ENCODE measurements at places on chromosomes 7 and 10.

DNA sequence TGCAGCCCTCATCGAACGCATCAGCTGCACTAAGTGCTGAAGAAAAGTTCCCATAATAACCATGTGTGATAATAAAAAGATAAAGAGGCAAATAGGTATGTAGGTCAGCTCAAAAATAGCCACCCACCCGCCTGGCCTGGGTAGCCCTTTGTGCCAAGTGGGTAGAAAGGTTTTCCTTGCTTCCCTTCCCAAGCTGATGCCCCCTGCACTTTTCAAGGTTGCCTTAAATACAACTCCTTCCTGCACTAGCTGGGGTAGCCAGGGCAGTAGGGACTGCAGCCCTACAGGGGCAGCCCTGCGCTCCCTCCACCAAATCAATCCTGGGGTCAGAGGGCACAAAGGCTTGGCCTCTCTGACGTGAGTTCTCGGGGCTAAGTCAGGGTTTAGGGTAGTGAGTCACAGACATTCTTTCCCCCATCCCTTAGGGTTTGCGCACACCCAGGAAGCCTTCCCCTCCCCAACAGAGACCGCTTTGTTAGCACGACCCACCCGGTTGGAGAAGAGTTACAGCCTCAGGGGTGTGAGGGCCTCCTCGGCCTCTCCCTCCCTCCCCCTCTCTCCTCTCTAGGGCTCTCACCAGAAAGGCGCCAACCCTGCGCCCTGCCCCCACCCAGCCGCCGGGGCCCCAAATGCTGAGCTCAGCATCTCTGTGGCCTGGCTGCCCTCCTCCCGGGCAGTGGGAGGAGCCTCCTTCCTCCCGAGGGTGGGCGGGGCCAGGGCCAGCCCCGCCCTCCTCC is 13.3 kb upstream of the DDIT4 start:
- H3K4me1 ChIP-seq, result peaks cover 33% of the 10 kb centered on the region
- peak overlapping the region; percentile 83 for H3K4me3 ChIP-seq
- H3K27ac ChIP-seq, result peak overlapping the region; percentile 98
- peaks cover 2% of the 10 kb centered on the region for H3K27me3 ChIP-seq
- no peaks in the 10 kb centered on the region for H3K36me3 ChIP-seq

GRCh38 chr7:74092321-74092963 is 8.8 kb downstream of the LIMK1 start:
- peaks cover 16% of the 10 kb centered on the region for H3K4me1 ChIP-seq
- peaks cover 11% of the 10 kb centered on the region for H3K27me3 ChIP-seq
- H3K4me3 ChIP-seq, result peak overlapping the region; percentile 78
- peak; percentile 98 for DNase-seq
- peak overlapping the region; percentile 96 for H3K27ac ChIP-seq

DNA sequence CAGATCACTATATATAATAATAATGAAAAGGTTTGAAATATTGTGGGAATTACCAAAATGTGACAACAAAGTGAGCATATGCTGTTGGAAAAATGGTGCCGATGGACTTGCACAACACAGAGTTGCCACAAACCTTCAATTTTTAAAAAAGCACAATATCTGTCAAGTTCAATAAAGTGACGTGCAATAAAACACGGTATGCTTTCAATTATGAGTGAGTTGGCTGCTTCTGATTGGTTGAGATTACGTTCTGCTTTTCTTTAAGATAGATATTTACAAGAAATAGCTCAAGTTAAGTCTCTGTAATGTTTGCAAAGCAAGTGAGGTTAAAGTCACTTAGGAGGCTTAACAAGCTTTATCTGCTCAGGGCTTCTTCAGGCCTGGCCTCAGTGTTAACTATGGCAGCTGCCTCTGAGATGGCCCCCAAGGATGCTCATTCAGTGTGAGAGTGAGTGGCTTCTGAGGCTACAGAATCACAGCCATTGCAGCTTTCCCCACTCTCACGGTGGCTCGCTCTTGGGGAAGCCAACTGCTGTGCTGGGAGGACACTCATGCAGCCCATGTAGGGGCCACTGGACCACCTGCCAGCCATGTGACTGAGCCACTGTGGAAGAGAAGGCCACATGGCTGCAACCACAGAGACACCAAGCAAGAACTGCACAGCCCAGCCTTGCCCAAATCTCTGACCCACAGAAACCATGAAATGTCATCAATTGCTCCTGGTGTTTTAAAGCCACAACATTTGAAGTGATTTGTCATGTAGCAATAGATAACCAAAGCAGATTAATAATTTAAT is 78.3 kb upstream of the TMEM72 start:
- no peak overlapping the region for H3K27ac ChIP-seq
- no peaks in the 10 kb centered on the region for H3K36me3 ChIP-seq
- H3K4me3 ChIP-seq, result no peak overlapping the region
- DNase-seq, result no peak

DNA sequence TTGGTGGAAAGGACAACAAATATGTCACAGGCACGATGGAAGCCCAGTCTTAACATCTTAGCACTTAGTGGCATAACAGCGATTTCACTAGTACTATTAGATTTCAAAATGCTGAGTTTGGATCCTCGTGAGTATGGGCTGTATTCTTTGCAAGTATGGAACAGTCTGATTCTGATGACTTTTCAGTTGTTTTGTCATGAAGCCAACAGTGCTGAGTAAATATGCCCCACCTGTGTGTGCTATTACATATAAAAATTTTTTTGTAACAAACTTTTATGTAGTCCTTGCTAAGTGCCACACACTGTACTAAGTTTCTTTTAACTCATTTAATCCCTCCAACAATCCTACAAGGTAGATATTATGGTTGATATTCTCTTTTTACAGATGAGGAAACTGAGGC is 30.8 kb downstream of the MTURN start:
- no peaks in the 10 kb centered on the region for H3K36me3 ChIP-seq
- peak overlapping the region; percentile 19 for H3K27ac ChIP-seq
- DNase-seq, result no peak
- H3K27me3 ChIP-seq, result peaks cover 2% of the 10 kb centered on the region

GRCh38 chr10:124665980-124666379 is 78.2 kb downstream of the FAM53B start:
- H3K4me3 ChIP-seq, result no peak overlapping the region
- no peak for DNase-seq
- H3K27me3 ChIP-seq, result peaks cover 6% of the 10 kb centered on the region
- no peaks in the 10 kb centered on the region for H3K36me3 ChIP-seq
- peaks cover 29% of the 10 kb centered on the region for H3K4me1 ChIP-seq

DNA sequence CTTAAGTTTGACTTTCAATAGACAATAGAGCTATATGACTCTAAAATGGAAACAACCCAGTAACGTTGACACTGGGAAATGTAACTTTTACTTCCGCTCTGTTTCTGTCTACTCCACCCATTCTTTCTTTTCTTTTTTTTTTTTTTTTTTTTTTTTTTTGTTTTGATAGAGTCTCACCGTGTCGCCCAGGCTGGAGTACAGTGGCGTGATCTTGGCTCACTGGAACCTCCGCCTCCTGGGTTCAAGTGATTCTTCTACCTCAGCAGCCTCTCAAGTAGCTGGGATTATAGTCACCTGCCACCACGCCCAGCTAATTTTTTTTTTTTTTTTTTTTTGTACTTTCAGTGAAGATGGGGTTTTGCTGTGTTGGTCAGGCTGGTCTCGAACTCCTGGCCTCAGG is 13.9 kb downstream of the PRSS2 start:
- no peaks in the 10 kb centered on the region for H3K4me1 ChIP-seq
- no peak for DNase-seq
- H3K27ac ChIP-seq, result no peak overlapping the region
- no peaks in the 10 kb centered on the region for H3K27me3 ChIP-seq

DNA sequence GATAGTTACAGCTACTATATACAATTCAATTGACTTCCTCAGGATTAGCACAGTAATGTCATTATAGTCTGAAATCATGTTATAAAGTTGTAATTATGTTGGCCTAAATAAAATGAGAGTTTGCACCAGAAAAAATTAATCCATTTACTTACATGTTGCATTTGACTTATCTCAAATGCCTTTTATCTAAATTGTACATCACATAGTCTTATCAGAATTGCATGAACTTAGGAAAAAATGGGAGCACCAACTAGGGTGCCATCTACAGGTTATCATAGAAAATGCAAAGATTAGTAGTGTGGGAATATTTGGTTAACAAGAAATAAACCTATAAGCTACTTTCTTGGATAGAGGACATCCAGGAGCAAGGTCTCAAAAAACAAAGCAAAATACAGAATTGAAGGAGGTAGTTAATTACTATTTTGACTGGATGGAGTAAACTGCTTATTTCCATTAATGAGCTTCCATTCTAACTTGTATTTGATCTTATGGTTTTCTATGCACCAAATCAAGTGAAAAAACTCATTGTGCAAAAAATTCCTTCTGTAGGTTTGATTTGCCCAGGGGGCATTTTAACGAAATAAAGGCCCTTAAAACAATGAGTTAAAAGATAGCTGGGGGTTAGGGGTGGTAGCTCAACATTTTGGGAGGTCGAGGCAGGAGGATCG is 60.0 kb upstream of the ORC5 start:
- H3K27ac ChIP-seq, result no peak overlapping the region
- no peaks in the 10 kb centered on the region for H3K4me1 ChIP-seq
- no peak overlapping the region for H3K4me3 ChIP-seq
- DNase-seq, result no peak
- no peaks in the 10 kb centered on the region for H3K36me3 ChIP-seq

- no peak overlapping the region for H3K4me3 ChIP-seq
- no peaks in the 10 kb centered on the region for H3K4me1 ChIP-seq
- no peaks in the 10 kb centered on the region for H3K36me3 ChIP-seq
- no peak overlapping the region for H3K27ac ChIP-seq
- peak; percentile 83 for DNase-seq
- no peaks in the 10 kb centered on the region for H3K27me3 ChIP-seq
Measured at GRCh38 chr7:134140889-134141867, 14.0 kb downstream of the LRGUK start.

DNA sequence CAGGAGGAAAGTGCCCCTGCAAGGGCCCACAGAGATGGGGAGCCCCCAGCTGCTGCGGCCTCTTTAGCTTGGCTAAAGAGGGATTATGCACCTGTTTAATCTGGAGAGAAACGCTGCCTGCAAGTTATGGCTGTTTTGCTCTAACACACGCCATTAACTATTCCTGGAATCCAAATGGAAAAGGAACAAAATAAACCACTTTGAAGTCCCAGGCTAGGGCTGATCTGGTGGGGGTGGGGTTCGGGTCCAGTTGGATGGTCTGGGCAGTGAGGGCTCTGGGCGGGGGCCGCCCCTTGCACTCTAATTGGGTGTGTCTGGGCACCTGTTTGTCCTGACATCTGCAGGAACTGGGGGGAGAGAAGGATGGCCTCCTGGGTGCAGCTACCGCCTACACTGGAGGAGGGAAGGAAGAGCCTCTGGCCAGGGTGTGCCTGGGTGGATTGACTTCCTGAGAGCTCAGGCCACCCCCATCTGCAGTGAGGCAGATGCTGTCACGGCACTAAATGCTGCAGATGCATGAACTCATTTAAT is 300.6 kb downstream of the ZEB1 start:
- no peak for DNase-seq
- no peaks in the 10 kb centered on the region for H3K27me3 ChIP-seq
- H3K4me3 ChIP-seq, result peak overlapping the region; percentile 32
- H3K36me3 ChIP-seq, result peaks cover 21% of the 10 kb centered on the region

- peaks cover 3% of the 10 kb centered on the region for H3K4me1 ChIP-seq
- H3K27ac ChIP-seq, result no peak overlapping the region
- peaks cover 4% of the 10 kb centered on the region for H3K27me3 ChIP-seq
- no peak for DNase-seq
- no peak overlapping the region for H3K4me3 ChIP-seq
Measured at GRCh38 chr7:51222916-51223315, 93.7 kb downstream of the COBL start.

- H3K27ac ChIP-seq, result no peak overlapping the region
- DNase-seq, result no peak
- no peaks in the 10 kb centered on the region for H3K4me1 ChIP-seq
- H3K27me3 ChIP-seq, result peaks cover 4% of the 10 kb centered on the region
Measured at GRCh38 chr7:129021656-129022055, 33.3 kb downstream of the TNPO3 start.

DNA sequence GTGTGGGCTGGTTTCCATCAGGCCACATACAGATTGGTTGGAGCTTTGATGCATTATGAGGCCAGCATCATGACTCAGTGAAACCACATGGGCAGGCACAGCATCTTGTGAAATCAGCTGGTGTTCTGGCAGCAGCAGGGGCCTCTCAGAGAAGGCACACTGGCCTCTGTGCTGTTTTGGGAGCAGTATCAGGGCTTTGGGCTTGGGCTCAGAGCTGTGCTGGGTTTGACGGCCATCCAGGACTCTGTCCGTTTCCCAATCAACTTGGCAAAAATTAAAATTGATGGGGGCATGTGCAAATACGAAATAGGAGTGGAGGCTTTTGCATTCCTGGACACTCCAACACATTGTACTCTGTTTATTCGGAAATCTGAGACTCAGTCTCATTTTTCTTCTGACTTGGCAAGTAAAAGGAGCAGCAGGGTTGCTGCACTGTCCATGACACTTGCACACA is 190.9 kb downstream of the BMPER start:
- no peak overlapping the region for H3K27ac ChIP-seq
- H3K4me1 ChIP-seq, result no peaks in the 10 kb centered on the region
- H3K36me3 ChIP-seq, result peaks cover 11% of the 10 kb centered on the region
- H3K27me3 ChIP-seq, result no peaks in the 10 kb centered on the region
- DNase-seq, result no peak

GRCh38 chr10:22338931-22339330 is 6.4 kb upstream of the SPAG6 start:
- H3K27ac ChIP-seq, result no peak overlapping the region
- peaks cover 19% of the 10 kb centered on the region for H3K27me3 ChIP-seq
- no peak for DNase-seq
- H3K4me3 ChIP-seq, result no peak overlapping the region
- H3K4me1 ChIP-seq, result peaks cover 1% of the 10 kb centered on the region
- no peaks in the 10 kb centered on the region for H3K36me3 ChIP-seq

DNA sequence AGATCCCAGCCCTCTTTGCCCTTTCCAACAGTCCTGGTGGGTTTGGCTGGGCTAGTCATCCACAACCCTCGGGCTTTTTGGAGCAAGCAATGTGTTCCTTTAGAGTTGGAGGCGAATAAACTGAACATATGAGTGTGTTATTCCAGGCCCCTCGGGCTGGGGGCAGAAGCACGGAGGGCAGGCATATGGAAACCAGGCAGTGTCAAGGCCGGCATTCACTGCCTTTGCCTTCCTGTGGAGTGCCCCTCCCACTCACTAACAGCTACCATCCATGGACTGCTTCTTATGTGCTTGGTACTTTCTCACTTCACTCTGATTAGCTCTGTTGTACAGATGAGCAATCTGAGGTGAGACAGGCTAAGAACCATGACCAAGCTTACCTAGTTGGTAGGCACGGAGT is 53.9 kb upstream of the EFCAB10 start:
- no peaks in the 10 kb centered on the region for H3K27me3 ChIP-seq
- no peak for DNase-seq
- no peak overlapping the region for H3K27ac ChIP-seq
- no peaks in the 10 kb centered on the region for H3K36me3 ChIP-seq
- no peak overlapping the region for H3K4me3 ChIP-seq
- peaks cover 13% of the 10 kb centered on the region for H3K4me1 ChIP-seq

GRCh38 chr10:131748831-131749766 is 151.7 kb upstream of the PPP2R2D start:
- H3K27me3 ChIP-seq, result peaks cover 10% of the 10 kb centered on the region
- H3K4me3 ChIP-seq, result peak overlapping the region; percentile 42
- DNase-seq, result peak; percentile 48
- peaks cover 5% of the 10 kb centered on the region for H3K36me3 ChIP-seq
- H3K27ac ChIP-seq, result peak overlapping the region; percentile 66

- no peak overlapping the region for H3K27ac ChIP-seq
- no peaks in the 10 kb centered on the region for H3K4me1 ChIP-seq
- H3K36me3 ChIP-seq, result no peaks in the 10 kb centered on the region
- DNase-seq, result no peak
- no peaks in the 10 kb centered on the region for H3K27me3 ChIP-seq
Measured at GRCh38 chr10:48205918-48206317, 68.6 kb downstream of the FRMPD2 start.

Measured in glutamatergic neuron (in vitro differentiated cells).